Midbrain (tissue), 1 donor: ENCODE measurements at places on chromosomes 5 and 9.

DNA sequence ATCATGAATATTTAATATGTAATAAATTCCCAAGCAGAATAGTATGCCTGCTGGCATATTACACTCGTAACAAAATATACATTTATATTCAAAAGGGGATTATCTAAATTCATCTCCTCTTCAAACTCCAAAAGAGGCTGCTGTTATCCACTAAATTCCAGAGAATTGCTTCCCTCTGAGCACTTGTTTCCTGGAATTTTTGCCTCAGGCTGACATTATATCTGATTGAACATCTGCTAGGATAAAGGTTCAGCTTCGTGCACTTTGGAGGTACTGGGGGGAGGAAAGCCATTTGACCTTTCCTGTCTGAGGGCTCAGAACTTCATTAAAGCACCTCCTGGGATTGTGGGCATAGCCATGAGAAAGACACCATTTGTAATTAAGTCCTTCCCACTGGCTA, 4.3 kb upstream of the HAPLN1 start:
- no peak for DNase-seq

- peak; percentile 73 for DNase-seq
Measured at GRCh38 chr5:173781816-173782670, 106.1 kb upstream of the CPEB4 start.

- no peak for DNase-seq
Measured at GRCh38 chr5:96226941-96227552, 206.0 kb downstream of the PCSK1 start.

DNA sequence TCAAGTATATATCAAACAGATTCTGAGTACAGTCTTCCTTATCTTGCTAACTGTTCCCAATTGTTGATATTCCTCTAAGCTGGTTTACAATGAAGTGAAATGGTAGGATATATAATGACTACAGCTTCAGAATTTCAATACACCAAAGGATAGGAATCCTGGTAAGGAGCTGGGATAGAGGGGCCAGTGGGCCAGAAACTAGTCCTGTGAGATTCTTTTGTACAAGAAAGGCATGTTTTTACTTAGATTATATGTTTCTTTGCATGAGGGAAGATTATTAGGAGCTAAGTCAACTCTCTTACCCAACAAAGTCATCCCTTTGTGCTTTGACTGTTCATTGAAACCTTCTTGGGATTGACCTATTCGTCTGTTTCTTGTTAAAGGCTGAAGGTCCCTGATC, 435.7 kb downstream of the PLK2 start:
- DNase-seq = no peak

GRCh38 chr5:179231309-179231708, 114.0 kb downstream of the ADAMTS2 start:
- no peak for DNase-seq

GRCh38 chr9:135602789-135603481, 36.4 kb downstream of the GLT6D1 start:
- peak; percentile 4 for DNase-seq

DNA sequence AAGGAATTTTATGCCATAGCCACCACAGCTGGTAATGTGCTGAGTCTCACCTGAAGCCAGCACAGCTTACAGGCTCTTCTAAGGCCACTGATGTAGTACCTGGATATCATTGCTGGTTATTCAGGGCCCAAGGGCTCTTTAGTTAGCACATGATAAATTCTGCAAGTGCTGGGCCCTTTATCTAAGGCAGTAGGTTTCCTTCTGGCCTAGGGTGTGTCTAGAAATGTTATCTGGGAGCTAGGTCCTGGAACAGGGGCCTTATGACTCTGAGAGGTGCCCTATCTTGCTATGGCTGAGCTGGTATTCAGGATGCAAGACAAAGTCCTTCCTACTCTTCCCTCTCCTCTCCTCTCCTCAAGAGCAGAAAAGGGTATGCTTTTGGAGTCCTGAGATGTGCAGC, 1424.5 kb upstream of the NUDT12 start:
- DNase-seq = no peak

DNA sequence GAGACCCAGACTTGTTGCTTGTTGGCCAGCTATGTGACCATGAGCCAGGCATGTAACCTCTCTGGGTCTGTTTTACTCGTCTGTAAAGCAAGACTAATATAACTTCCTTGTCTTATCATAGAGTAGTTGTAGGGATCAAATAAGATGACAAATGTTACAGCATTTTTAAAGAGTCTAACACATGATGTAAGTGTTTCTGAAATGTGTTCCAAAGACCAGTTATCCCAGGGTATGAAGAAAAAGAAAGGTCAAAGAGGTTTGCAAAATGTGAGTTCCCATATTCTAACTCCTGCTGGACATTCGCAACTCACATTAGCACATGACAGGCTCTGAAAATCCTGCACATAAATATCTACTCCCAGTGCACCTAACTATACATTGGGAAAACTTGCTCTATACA, 28.5 kb upstream of the MATR3 start:
- DNase-seq = no peak

DNA sequence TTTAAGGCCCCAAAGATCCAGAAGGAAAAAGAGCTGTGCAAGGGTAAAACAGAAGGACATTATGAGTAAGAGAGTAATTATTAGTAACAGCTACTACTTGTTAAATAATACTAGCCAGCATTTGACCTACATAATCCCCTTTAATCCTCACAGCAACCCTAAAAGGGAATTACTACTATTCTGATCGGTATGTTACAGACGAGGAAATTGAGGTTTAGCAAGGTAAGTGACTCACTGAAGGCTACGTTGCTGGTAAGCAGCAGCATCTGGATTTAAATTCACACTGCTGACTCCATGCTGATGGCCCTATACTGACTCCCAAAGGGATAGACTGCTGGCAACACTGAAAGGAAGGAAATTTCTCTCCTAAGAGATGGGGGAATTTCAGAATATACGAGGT, 3.7 kb upstream of the FSD1L start:
- DNase-seq = no peak

GRCh38 chr9:17291766-17292165, 156.9 kb downstream of the CNTLN start:
- no peak for DNase-seq

- DNase-seq = no peak
Measured at GRCh38 chr5:101838435-101838834, 457.6 kb downstream of the SLCO4C1 start.

DNA sequence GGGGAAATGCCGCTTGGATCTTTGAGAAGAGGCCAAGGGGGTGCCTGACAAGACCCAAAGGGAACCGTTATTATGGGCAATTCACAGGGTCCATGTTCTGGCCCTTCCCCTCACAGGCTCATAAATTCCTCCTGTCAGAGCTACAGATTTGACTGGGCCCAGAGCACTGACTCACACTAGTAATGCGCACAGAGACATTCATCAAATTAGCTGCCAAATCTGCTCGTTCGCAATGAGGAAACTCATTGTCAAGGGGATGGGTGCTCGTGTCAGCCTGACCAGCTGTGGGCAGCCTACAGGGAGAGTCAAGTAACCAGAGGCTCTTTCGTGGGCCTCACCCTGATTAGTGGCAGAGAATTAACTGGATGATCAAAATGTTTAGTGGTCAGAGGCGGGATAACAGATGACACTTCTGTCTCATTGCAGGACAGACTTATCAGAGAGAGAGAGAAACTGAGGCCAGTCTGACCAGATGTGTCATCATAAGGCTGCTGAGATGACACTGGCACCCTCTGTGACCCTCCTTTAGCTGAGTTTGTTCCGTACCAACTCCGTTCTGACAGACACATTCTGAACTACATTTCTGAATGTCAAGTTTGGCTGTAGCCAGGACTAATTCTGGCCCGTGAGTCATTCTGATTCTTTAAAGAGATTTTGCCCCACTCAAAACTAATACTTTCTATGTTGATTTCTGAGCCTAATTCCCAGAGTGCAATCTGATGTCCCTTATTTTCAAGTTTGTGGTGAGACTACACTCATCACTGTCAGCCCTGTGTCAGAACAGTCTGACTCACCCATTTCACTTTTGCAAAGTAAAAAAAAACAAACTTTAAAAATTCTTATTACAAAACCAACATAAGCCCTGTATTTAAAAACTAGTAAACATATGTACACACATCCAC, 377.1 kb downstream of the ACTL7B start:
- DNase-seq = no peak

DNA sequence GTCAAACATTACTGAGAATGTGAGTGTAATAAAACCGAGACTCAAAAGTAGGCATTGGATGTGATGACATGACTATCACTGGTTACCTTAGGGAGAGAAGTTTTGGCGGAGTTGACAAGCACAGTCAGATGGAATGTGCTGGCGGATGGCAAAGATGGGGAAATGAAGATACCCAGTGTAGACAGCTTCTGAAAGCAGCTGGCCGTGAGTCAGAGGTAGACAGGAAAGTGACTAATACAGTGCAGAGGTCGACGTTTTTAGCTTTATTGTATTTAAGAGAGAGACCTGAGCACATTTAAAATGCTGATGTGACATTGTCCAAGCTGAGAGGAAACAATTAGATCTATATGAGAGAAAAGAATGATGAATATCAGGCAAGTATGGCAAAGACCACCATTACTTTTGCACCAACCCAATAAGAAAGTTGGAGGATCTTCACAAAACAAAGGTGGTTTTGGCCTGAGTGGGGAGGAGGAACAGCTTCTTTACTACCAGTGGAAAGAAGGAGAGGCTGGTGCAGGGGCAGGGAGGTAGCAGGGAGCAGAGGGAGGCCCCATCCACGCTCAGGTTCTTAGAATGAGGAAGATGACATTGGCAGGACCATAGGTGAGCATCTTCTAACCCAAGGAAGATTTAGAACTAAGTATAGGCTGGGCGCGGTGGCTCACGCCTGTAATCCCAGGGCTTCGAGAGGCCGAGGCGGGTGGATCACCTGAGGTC, 36.7 kb upstream of the KCNIP1 start:
- DNase-seq = no peak

GRCh38 chr5:119032656-119033055, 38.2 kb upstream of the DMXL1 start:
- no peak for DNase-seq

DNA sequence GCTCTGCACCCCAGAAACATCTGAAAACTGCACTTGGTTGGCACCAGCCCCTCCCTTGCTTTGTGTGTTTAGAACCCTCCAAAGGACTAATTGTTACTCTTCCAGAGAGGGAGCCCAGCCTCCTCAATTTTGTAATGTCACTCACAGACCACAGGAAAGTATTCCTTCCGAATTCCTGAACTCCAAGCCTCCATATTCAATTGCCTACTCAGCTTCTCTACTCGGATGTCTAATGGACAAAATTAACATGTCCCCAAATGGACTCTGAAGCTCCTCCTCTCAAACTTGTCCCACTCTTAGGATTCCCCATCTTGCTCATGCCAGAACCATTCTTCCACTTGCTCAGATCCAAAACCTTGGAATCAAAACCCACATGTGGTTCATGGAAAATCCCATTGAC, 3.9 kb upstream of the TMEM171 start:
- DNase-seq = no peak

DNA sequence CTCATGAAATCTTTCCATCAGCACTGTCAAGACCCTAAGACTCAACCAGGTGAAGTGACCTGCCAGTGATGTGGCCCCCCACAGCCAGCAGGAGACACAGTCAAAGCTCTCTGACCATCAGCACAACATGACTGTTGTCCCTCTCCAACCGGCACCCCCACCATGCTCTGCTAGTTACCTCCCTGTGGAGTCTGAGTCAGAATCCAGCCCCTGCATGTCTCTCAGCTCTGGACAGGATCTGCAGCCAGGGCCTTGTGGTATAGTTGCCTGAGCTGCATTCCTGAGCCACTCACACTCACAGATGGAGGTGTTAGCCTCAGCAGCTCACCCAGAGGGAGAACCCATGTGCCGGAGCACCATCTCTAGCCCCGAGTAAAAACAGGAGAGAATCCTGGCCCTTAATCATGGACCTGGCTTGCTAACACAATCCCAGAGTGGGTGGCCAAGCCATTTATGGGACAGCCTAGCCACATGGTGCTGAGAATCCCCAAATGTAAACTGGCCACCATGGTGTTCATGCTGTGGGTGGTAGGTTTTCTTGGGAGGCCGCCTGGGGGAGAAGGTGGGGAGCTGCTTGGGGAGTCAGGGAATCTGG, 237.8 kb downstream of the PAPPA start:
- no peak for DNase-seq

GRCh38 chr5:148829734-148830133, 3.3 kb downstream of the ADRB2 start:
- DNase-seq = no peak

GRCh38 chr9:13263511-13263910, 16.0 kb downstream of the MPDZ start:
- DNase-seq = no peak

DNA sequence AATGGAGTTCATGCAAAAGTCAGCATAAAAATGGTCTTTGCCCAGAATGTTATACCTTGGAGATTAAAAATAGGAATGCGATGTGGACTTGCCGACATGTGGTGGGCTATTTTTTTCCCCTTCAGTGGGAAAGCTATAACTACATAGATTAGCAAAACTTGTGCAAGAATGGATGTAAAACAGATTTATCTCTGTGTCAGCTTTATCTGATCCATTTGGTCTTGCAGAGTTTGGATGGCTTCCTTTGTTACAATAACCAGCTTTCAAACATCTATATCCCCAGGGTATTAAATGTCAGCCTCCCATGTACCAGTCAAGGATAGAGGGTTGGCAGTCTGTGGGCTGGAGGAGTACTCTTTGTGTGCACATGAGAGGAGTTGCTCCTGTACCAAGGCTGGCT, 284.9 kb downstream of the TMEM38B start:
- DNase-seq = no peak

- no peak for DNase-seq
Measured at GRCh38 chr9:125121146-125121545, 22.2 kb downstream of the SCAI start.

DNA sequence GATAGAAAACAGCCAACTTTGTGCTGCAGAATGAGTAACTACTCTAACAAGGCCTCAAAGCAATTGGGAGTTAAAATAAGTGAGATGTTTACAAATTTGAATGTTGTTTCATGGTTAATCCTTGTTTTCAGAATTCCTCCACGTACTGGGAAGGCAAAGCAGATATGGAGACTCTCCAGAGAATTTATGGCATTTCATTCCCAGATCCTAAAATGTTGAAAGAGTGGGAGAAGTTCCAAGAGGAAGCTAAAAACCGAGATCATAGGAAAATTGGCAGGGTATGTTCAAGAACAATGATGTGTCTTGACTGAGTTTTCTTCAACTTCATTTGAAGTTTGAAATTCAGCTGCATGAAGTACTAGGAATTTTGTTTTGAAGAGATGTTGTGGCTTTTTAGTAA, 16.4 kb downstream of the TARS1 start:
- DNase-seq = no peak

DNA sequence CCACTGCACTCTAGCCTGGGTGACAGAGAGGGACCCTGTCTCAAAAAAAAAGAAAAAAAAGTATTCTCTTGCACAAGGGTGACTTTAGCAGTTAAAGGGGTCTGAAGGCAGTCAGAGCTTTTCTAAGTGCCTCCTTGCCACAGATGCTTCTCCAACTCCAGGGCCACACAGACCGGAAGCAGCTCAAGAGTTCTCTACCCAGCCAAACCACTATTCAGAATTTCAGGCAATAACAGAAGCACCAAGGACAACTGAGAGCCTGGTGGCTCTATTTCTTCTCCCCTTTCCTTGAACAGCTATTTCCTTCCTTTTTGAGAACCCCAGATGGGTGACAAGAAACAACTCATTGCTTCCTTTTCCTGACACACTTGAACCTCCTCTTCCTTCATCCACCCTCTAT, 2.2 kb downstream of the FAM219A start:
- DNase-seq = no peak
